NCI-H510A treated with DMSO at 0.1 percent for 48 hours (cell line): ENCODE measurements at places on chromosomes 3 and 15.

DNA sequence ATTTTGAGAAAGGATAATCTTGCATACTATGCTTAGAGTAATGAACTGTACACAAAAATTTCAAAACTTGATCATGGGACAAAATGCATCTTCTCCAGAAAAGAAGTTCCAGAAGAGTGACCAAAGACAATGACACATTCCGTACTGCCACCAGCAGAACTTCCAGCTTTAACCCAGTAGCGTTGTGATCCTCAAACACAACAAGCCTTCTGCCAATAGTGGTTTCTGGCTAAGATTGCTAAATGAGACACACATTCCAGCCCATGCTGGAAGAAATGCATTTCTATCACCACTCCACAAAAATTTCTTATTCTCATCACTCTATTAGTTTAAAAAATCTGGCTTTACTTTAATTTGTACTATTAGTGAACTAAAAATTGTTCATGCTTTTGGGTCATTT is 334.9 kb downstream of the TBC1D5 start:
- no peak for DNase-seq

GRCh38 chr3:162041622-162042021 is 545.0 kb downstream of the OTOL1 start:
- no peak for DNase-seq

DNA sequence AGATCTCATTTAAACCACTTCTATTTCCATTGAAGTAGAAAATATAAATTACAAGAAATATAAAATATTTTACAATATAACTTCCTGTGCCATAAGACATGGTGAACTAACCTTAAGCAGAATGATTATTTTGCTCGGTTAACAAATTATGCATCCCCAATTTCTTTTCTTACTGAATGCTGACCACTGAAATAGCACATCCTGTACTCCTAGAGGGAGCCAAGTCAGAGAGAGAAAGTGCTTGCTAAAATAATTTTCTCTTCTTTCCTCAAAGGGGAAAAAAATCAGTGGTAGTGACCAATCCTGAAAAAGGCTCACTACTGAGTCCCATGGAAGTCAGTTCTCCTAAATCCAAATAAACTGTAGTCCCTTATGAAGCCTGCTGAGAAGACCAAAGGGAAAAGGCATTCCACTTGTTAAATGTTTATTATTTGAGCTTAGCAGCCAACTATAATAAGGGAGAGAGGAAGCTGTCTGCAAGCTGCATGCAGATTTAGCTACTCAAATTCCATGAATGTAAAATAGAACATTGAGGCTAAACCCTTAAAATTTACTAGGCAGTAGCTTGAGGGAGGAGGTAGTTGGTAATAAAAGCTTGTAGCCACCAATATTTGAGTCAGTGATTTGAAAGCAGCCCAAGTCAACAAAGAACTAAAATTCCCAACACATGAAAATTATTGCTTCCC is 33.1 kb downstream of the CEP152 start:
- no peak for DNase-seq

DNA sequence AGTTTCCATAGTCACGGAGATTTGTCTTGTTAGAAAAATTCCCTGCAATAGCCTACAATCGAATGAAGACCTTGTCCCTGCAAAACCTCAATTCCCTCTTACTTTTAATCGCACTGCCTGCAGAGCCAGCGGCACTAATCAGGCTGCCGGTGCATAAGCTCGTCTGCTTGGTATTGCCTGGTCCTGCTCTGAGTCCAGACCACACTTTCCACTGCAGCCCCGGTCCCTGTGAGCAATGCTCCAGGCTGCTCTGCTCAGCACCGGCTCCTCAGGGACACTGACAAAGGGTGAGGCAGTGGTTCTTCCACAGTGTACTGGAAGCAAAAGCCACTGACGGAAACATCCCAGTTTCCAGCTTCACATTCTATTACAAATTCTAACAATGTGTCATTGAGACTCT is 164.3 kb downstream of the OCA2 start:
- DNase-seq, result no peak
